Urinary bladder (tissue), 4 donors: ENCODE measurements at places on chromosomes 12 and 14.
A peak's percentile ranks its signal among the peaks of the same experiment; 100 is the strongest.

- no peak for DNase-seq
Observed at GRCh38 chr12:63941879-63942278, 97.4 kb downstream of the SRGAP1 start.

DNA sequence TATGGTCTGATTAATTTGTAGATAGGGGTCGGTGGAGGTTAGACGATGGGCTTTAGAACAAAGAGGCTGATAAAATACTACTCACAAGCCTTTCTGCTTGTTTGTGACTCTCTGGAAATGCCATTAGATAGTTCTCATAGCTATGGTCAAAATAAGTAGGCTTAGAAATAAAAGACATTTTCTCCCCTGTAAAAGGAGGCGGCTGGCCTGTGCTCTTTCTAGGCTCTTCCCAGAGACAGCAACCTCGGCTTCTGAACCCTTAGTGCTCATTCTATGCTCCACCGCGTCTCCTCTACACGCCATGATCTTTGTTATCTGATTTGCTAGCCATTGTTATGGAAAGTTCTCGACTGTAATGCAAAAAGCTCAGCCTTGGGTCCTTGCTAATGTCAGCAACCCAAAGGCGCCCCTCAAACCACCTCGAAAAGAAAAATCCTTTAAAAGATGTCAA is 64.5 kb downstream of the CRADD start:
- DNase-seq, result no peak

- DNase-seq, result no peak
Observed at GRCh38 chr14:22547313-22547947, 41.6 kb downstream of the DAD1 start.

- no peak for DNase-seq
Observed at GRCh38 chr12:91852634-91853033, 293.0 kb downstream of the BTG1 start.

DNA sequence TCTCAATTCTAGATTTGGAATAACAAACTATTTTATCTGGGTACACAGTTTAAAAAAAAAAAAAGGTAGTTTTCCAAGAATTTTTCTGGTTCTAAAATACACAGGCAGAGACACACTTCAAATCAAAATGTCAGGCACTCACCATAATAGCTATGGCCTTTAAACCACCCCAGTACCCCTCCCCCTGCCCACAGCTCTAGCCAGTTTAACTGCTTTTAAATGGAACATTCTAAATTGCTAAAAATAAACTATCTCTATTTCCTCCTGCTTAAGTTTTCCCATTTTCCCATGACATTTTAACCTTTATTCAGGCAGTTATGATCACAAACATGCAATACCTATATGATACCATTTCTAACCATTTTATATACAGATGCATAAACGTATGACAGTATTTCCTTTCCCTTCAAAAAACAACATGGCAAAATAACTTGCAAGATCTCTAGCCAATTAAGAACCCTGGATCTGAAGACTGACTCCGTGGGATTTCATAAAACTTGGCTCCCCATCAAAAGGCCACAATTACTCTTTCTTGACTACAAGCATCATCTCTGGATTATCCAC is 46.3 kb downstream of the PPP2R5E start:
- no peak for DNase-seq

GRCh38 chr12:9721394-9722092 is 11.4 kb downstream of the CLECL1 start:
- peak; percentile 47 for DNase-seq

DNA sequence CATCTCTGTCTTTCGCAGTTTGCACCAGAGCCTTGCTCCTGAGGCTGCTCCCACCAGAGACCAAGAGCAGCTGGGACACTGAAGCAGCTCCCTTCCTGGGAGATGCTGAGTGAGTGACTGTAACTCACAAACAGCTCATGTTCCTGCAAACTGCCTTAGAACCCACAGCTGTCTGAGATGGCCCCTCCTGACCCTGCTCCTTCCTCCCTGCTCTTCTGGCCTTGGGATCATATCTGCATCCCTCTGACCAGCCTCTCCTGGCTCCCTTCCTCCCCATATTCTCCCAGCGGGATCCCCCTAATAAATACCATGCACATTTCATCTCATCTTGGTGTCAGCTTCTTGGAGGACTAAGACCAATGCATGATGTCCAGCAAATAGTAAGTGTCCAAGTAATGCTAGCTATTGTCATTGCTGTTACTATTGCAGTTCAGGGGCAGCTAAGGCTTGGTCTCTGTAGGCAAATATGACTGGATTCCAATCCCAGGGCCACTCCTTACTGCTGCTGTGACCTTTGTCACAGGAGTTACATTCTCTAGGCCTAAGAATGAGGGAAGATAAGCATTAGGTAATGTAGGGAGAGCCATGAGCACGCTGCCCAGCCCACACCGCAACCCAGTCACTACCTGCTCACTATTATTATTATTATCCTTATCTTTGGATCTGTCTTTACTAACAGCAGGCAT is 47.9 kb downstream of the SYNE3 start:
- no peak for DNase-seq

DNA sequence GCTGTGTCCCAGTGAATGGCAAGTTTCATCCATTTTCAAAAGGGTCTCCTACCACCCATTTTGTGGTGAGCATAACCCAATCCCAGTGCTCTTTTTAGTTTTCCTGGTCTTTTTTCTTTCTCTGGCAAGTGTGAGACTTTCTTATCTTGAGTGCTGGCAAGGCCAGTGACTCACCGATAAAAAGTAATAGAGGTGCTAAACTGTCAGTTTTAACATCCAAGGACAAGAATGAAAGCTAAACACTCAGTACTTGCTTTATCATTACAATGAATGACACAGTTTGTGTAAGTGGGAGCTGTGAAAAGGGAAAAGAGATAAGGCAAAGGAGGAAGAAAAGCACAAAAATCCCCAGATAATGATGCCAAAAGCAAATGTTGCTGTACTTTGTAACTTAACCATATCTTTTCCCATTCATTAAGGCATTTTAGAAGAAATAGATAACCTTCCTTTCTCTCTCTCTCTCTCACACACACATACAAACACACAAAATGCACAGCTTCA is 4.9 kb upstream of the LRIG3 start:
- no peak for DNase-seq

DNA sequence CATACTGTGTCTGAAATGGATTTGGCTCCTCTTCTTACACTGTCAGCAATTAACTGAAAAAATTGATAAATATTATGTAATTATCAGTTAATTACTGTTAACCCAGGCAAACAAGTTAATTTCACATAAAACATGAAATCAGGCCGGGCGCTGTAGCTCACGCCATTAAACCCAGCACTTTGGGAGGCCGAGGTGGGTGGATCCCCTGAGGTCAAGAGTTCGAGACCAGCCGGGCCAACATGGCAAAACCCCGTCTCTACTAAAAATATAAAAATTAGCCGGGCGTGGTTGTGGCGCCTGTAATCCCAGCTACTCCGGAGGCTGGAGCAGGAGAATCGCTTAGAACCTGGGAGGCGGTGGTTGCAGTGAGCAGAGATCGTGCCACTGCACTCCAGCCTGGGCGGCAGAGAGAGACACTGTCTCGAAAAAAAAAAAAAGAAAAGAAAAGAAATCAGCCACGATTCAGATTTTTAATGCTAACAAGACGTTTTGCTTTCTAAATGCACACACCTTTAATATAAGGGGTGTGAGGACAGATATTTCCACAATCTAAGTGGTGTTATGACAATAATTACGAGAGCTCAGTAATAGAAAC is 473 bp upstream of the TMEM19 start:
- DNase-seq, result no peak

DNA sequence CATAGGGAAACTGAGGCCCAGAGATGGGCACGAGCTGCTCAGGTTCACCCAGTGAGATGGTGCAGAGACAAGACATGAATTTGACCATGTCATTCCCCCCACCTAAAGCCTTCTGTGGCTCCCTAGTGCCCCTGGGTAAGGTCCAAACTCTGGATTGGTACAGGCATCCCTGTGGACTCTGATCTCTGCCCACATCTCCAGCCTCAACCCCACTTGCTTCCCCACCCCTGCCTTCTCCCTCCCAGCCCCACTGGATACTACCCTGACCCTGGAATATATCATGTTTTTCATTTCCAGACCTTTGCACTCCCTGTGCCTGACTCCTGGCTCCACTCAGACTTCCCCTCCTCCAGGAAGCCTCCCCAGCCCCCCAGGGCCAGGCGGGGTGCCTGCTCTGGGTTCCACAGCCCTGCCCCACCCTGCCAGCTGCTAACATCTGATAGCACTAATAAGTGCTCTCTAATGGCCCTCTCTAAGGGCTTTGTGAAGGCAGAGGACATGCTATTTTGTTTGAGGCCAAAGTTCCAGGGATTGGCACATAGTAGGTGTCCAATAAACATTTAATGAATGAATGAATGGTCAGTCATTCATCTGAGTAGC is 1.1 kb upstream of the SDSL start:
- DNase-seq, result no peak

GRCh38 chr12:53700567-53700966 is 24.7 kb upstream of the ATP5MC2 start:
- DNase-seq, result no peak

GRCh38 chr12:120649442-120650232 is 9.2 kb downstream of the CABP1 start:
- no peak for DNase-seq
